Kidney (tissue), 22 donors: ENCODE measurements at places on chromosomes 6 and 20. TPM values are rescaled to one million over a fixed set of nuclear protein-coding genes. Genes with fewer than 3 reads are reported as not detected.

The BPIFB2 gene
- polyA plus RNA-seq = not detected

DNA sequence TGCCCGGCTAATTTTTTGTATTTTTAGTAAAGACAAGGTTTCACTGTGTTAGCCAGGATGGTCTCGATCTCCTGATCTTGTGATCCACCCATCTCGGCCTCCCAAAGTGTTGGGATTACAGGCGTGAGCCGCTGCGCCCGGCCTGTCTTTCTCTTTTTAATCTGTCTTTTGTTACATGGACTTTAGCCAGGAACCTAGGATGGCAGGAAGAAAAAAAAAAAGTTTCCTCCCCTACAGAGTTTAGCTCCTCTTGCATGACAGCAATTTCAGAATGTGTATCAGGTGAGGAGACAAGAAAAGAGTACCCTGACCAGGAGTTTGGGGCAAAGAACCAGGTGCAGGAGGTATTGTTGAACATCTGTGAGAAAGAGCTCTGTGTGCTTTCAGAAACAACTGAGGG is 21.4 kb upstream of the TXLNB start:
- DNase-seq = no peak

DNA sequence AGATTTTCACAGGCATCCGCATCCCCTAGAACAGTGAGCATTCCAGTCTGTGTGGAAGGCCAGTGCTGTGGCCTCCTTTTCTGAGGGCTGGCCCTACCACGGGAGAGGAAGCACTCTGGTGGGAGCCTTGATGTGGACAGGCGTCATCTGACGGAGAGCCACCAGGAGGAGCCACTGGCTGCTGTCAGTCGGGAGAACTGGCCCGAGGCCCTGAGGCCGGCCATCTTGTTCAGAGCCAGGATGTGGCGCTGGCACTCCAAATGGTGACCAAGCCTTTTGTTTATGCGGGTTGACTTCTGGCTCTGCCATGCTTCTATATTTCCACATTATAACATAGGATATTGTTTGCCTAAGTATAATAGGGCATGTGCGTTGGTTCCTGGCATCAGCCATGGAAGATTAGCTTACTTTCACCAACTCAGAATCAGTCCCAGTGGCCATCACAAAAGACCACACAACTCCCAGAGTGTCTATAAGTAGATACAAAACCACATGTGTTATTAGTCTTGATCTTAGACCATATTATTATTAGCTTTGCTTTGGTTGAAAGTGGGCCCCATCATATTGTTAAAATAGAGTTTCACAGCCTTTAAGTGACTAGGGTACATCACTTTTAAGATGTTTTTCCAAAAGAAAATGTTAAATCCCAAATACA is 273.9 kb upstream of the TAB2 start:
- no peak for DNase-seq

GRCh38 chr6:44072959-44073611 is 54.2 kb downstream of the MRPL14 start:
- DNase-seq = peak; percentile 96

The SIRPD gene
- polyA plus RNA-seq = not detected

DNA sequence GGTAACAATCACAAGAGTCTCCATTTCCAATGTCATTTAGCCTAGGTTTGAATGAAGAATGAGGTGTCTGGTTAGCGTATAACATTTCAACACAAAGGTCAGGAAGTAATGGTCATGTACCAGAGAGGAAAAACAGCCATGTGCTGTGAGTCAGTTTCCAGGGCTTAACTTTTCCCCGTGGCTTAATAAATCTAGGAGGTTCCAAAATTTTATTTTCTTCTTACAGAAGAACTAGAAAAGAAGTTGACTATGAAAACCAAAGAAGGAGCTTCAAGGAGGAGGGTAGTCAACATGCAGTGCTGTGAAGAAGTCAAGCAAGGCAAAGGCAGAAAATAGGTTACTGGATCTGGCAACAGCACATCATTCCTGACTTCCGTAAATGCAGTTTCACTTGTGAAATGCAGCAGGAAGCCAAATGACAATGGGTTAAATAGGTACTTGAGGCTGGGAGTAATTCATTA is 8.4 kb upstream of the GABRR2 start:
- DNase-seq = no peak

GRCh38 chr6:101341926-101342325 is 51.6 kb upstream of the GRIK2 start:
- no peak for DNase-seq

- no peak for DNase-seq
These were observed 100.9 kb upstream of the TCF21 start for GRCh38 chr6:133787859-133788505.

DNA sequence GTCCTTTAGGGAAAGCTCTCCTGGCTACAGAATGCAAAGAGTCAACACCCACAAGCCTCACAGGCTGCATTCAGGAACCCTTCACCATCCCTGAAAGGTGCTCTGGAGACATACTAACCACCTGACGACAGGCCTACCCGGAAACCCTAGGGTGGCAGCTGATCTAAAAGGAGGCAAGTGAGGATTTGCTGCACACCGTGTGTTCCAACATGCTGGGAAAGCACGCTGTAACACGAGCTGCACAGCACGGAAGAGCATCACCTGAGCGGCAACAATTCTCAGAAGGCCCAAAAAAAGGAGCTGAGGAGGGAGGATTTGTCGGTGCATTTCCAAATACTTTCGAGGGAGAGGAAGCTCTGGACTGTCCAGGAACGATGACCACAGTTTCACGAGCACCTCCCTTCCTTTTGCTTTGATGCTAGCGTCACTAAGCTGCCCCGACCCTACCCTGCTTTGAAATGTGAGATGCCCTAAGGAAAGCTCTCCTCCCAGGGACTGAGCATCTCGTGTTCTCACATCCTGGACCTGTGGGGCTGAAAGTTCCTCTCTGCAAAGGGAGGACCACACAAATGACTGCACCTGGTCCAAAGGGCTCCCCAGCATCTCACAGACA is 87.0 kb downstream of the PPP1R3G start:
- DNase-seq = peak; percentile 78
